ENCODE measurements at places on chromosomes 5 and 9. TPM values are rescaled to one million over a fixed set of nuclear protein-coding genes. Genes with fewer than 3 reads are reported as not detected.
A peak's percentile ranks its signal among the peaks of the same experiment; 100 is the strongest.

- no peak for DNase-seq
Measured at GRCh38 chr5:82772281-82772680, 304.9 kb downstream of the TMEM167A start.

The PRLR gene
- not detected for total RNA-seq

The HTR4 gene
- total RNA-seq, result not detected

DNA sequence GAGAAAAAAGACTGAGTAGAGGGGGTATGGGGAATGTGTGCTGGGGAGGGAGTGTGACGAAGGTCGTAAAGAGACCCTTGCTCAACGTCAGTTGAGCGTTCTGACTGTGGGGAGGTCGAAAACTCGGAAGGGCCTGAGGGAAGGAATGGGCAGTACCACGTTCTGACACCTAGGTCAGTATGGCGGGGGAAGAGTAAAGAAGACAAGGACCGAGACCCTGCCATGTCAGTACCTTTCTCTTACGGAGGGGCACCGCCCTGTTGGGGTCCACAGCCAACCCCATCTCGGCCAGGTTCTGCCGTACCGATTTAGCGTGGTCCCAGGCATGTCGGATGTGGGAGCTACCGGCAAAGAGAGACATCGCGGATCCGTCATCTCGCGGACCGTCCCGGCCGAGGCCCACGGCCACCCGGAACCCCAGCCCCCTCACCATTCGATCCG is 375 bp downstream of the NOP16 start:
- DNase-seq, result no peak

The CDH12 gene
- total RNA-seq, result not detected

- DNase-seq, result no peak
Measured at GRCh38 chr9:97557606-97558095, 56.2 kb downstream of the TMOD1 start.

The AJM1 gene
- 3.1 TPM for total RNA-seq

- no peak for DNase-seq
Measured at GRCh38 chr5:149931992-149932436, 12.6 kb downstream of the PDE6A start.

- no peak for DNase-seq
Measured at GRCh38 chr9:94866770-94867169, 140.3 kb downstream of the AOPEP start.

DNA sequence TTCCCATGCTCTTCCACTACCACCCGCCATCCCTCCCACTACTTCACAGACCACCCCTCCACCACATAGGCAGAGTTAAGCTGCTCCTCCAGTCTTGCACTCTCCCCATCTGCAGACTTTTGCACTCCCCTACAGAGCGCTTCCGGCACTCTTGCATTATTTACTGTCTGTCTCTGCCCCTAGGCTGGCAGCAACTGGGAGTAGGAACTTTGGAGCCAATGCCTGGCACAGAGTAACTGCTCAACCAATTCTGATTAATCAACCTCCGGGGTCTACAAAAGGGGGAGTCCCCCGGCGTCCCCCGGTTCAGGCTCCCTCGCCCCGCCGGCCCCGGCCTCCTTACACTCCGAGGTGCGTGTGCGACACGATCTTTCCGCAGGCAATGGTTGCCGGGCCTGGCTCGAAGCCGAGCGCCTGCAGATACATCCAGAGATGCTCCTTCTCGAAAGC is 498 bp downstream of the HAUS6 start:
- DNase-seq, result peak; percentile 50

DNA sequence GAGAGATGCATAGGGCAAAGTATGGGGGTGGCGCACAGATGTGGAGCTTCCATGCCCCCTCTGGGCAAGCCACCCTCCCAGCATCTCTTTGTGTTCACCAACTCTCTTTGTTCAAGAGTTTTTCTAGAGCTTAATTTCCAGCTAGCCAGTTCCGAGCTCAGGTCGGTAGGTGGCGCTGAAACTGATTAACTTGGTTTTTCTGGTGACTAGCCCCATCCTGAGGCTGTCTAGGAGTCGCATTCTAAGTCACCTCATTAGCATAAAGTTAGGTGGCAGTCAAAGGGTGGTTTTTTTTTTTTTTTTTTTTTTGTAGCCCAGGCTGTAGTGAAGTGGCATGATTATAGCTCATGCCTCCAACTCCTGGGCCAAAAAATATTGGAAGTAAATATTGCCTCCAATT is 476.4 kb downstream of the KDM4C start:
- DNase-seq, result peak; percentile 38

- no peak for DNase-seq
Measured at GRCh38 chr5:134813827-134814226, 31.9 kb upstream of the C5orf24 start.

DNA sequence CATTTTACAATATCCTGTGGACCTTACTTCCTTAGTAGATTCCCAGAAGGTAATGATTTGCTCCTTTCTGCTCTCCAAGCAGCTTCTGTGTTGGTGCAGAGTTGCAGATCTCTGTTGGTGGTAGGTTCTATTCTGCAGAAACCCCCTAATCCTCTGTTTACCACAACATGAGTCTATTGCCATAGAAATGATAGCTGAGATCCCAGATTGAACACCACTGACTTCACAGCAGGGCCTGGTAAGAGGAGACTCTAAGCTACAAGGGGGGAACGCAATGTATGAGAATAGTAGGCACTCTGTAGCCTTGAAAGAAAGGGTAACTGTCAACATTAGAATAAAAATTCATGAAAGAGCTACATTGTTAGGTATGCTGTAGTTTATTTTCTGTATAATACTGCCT is 59.5 kb downstream of the MUSK start:
- DNase-seq, result no peak

DNA sequence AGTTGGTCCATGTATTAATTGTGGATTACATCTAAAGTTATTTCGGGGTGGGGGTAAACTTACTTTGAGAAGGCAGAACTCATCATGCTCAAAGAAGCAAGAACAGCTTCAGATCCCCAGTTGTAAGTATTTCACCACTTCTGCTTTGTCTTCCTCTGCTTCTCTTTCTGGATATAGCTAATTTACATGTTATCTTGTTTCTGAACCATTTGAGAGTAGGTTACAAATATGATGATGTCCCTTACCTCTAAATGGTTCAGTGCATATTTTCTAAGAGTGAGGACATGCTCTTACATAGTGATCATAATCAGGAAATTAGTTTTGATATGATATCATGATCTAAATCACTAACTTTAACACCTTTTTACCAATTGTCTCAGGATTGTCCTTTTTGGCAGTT is 11.9 kb downstream of the TRIO start:
- no peak for DNase-seq

DNA sequence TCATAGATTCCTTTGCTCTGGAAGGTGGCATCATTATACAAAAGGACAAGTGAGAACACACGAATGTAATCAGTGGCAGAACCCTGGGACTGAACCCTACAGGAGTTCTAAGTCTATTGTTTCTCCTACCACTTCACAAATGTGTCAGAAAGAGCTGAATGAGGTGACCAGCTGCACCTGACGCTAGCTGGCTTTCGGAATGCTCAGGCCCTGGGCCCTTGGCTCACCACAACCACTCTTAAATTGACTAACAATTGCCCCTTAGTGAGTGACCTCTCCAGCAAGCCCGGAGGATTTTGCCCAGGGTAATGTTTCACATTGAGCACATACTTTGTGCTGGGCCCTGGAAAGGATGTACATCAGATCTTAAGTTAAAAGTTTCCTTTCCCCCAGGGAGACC is 41.2 kb upstream of the ABCA1 start:
- DNase-seq, result no peak

The CTXN3 gene
- total RNA-seq, result not detected

GRCh38 chr5:124921694-124922093 is 175.3 kb upstream of the ZNF608 start:
- no peak for DNase-seq

The LCN12 gene
- total RNA-seq, result 0.84 TPM

GRCh38 chr5:156529892-156530291 is 202.9 kb downstream of the SGCD start:
- no peak for DNase-seq

The LCN9 gene
- not detected for total RNA-seq

DNA sequence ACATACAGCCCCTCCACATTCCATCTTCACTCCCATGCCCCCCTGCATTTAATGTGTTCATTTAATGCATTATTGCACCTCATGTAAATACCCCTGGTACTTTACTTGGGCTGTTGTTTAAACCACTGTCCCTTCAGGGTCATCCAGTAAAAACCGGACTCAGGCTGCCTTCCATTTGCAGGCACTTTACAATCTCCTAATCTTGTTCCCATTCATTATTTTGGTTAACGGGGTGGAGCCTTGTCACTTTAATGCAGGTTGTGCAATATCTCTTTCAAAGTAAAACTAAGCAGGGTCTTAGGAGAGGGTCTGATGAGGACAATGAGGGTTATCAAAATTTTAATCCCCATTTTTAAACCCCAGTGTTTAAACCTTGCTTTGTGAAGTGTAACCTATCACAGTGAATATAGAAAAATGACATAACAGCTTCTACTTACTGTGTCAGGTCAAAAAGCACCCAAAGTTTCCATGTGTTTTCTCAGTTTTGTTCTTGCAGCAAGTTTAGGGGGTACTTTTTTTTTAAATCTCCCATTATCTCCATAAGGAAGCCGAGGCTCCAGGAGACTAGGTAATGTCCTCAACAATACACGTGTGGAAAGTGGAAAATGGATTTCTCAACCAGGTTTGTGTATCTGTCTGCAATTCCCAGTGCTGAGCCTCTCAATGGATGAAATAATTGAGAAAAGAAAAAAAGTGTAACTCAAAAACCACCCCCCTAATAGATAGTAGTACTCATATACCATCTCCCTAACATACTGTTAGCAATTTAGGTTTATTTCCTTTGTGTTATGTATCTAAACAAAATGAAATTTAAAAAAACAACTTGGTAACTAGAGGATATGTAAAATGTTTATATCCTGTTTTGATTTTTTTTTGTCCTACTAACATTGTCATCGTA is 54.2 kb upstream of the SPRY4 start:
- no peak for DNase-seq

- DNase-seq, result no peak
Measured at GRCh38 chr5:113776168-113776567, 262.7 kb downstream of the YTHDC2 start.

The SCGB3A1 gene
- total RNA-seq, result 1.7 TPM

The C8G gene
- not detected for total RNA-seq

GRCh38 chr5:44539602-44539919 is 150.3 kb upstream of the FGF10 start:
- DNase-seq, result no peak

DNA sequence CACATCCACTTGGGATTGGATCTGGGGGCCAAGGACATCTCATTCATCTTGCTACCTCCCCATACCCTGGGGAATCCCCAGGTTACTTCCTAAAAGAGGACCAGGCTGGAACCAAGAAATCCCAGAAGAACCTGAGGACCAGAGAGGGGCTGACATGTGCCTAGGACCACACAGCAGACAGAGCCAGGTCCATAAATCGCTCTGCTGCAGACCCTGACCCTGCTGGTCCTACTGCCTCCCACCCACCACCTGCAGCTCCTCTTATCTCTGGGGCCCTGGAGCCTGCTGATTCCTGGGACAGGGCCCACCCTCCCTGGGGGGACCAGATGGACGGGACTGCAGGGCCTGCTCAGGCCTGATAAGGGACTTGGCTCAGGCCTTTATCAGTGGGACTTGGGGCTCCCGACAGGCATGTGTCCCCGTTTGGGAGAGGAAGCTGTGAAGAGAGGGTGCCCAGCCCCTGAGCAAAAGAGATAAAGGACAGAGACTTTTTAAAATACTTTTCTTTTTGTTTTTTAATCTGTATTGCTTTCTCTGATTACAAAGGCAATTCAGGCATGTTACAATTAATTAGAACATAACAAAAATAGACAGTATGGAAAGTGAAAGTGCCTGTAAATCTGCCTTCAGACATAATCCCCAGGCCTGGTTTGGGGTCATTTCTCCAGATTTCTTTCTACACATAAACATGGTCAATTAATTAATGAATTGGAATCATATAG is 101.3 kb upstream of the LARP1 start:
- DNase-seq, result no peak

DNA sequence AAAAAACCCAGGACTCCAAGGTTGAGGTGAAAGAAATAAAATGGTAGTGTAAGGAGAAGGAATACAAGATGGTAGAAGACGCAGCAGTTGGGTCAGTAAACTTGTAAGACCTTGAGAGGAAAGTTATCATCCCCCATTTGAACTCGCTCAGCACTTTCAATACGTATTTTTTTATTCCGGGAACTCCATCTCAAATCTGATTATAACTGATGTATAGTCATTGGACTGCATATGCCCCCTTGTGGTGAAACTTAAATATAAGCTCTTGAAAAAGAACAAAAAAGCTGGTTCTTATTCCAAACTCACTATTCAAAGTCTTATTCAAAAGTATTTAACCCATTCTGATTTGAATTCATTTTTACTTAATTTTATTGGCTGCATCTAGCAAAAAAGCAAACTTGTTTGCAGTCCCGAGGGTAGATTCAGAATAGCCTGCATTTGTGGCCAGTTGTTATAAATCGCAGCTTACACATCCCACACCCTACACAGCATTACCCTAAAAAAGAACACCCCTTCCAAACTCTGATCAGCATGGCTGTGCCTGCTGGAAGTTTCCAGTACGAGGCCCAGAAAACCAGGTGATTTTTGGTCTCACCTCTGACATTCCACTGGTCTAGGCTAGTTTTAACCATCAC is 118.0 kb downstream of the ESM1 start:
- no peak for DNase-seq

The RASEF gene
- total RNA-seq, result not detected

The RPL35 gene
- total RNA-seq, result 2,220 TPM

- DNase-seq, result no peak
Measured at GRCh38 chr5:119742311-119742710, 113.0 kb downstream of the FAM170A start.

- no peak for DNase-seq
Measured at GRCh38 chr9:105341434-105342146, 97.1 kb downstream of the SLC44A1 start.

- no peak for DNase-seq
Measured at GRCh38 chr5:28301712-28302111, 1263.3 kb upstream of the CDH9 start.

The PCDHA7 gene
- total RNA-seq, result not detected

DNA sequence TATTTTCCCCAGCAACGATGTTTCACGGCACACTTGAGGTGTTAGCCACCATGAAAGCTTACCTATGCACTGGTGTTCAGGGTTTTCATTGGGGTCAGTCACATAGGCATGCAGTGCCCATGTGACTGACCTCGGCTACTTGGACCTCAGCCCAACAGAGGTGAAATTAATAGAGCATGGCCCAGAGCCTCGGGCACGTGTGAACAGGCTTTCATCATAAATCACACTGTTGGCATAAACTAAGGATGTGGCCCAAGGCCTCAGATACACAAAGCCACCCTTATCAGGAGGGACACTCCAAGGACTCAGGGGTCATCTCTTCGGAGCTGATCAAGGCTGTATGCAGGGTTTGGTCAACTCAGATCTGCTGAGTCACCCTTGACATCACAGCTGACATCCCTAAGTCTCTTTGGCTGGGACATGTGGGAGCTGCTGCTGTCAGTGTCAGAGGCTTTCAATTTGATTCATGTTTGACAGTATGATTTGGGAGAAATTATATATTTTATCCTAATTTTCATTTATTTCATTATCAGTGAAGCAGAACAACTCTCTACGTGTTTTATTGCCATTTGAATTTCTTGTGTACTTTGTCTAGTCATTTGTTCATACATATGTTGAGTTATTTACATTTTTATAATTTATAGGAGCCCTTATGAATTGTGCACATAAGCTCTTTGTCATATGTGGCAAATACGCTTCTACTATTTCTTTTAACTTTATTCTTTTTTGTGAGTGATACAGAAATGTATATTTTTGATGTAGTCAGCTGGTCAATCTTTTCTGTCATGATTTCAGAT is 59.7 kb upstream of the ANKRD33B start:
- DNase-seq, result no peak

GRCh38 chr9:19660019-19660418 is 128.8 kb downstream of the SLC24A2 start:
- DNase-seq, result no peak

GRCh38 chr9:73007966-73008672 is 55.3 kb upstream of the ALDH1A1 start:
- no peak for DNase-seq
